ENCODE measurements at places on chromosomes 13 and 19.

DNA sequence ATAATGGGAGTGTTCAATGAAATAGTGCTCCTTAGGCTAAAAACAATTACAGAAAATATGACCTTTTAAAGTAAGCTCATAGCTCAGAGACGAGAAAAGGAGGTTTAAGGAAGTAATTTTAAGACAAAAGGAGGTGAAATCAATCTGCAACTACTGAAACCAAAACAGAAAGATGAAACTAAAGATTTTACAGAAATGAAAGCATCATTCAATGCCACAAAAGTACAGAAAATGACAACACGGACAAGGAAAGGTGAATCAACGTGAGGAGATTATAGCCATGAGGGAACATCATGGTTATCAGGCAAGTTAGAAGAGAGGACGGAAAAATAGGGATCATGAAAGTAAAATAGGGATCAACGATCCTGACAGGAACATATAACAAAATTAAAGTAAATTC lies 745.2 kb downstream of the PCDH17 start:
- no peak for DNase-seq

DNA sequence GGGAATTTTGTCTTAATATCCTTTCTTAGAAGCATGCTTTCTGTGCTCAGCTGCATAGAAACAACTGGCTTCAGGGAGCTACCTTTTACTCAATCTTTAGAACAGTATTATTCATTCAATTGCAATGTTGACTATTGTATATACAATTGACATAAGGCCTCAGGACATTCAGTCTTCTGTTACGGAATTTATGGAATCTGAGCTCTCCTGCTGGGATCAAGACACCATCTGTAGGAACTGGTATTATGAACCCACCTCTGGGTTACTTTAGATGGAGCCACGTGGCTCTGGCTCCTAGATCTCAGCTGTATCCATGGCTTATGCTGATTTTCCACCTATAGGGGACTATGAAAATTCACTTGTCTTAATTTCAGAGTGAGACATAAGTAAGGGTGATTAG lies 716.2 kb upstream of the GPC6 start:
- DNase-seq = no peak

DNA sequence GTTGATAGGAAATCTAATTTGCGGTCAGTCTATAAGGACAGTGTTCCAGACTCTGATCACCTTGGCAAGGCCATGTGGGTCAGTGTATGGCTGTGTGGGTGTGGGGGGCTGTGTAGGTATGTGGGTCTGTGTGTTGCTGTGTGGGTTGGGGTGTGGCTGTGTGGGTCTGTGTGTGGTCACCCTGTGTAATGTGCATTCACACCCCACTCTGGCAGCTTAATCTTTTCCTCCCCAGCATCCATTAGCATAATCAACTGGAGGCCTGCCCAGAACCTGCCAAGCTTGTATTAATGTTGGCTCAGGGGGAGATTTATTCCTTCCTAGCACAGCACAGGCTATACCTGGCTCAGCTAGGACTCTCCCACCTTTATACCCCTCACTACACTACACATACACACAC lies 203.2 kb downstream of the TUBA3C start:
- no peak for DNase-seq

DNA sequence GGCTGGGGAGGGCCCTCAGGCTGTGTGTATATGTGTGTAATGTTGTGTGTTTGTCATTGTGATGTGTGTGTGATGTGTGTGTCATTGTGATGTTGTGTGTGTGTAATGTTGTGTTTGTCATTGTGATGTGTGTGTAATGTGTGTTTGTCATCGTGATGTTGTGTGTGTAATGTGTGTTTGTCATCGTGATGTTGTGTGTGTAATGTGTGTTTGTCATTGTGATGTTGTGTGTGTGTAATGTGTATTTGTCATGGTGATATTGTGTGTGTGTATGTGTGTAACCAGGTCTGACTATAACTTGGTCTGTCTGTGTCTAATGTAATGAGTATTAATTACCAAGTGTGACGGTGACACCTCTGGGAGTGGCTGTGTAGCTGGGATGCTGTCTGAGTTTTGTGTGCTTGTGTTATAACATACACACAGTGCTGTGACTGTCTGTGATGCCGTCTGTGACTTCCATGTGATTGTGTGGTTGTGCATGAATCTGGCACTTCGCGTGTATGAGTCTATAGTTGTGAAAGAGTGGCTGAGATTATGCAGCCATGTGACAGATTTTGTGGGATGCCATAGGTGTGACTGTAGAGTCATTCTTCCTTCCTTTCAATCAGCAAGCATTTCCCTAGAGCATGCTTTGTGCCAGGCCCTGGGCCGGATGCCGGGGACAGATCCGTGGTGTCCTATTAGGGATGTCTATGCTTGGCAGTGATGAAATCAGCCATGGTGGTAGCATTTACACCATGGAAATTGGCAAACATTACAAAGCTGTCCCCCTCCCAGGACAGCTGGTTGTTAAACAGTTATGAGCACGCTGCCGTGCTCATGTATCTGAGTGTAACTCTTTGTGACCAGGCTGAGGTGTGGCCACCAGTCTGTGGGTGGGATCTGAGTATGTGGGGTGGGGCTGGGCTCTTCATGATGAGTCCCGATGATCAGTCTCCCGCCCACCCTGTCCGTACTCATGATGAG lies 6.4 kb downstream of the TNFSF14 start:
- no peak for DNase-seq

DNA sequence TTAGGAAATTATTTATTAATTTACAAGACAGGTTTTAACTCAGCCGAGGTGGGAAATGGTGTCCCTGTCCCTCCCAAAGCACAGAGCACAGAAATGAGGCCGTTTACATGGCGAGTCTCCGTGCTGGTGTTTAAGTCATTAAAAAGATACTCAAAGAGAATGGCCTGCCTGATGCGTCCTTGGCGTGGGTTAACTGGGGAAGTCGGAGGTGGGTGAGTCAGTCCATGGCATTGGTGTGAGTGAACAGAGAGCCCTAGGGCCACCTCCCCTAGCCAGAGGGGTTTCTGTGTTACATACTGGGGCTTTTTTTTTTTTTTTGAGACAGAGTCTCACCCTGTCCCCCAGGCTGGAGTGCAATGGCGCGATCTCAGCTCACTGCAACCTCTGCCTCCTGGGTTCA lies 3.9 kb downstream of the FEM1A start:
- DNase-seq = no peak

- DNase-seq = no peak
These were observed 31.9 kb upstream of the USPL1 start for GRCh38 chr13:30585748-30586262.

GRCh38 chr13:96071504-96071903 lies 18.3 kb upstream of the UGGT2 start:
- no peak for DNase-seq

DNA sequence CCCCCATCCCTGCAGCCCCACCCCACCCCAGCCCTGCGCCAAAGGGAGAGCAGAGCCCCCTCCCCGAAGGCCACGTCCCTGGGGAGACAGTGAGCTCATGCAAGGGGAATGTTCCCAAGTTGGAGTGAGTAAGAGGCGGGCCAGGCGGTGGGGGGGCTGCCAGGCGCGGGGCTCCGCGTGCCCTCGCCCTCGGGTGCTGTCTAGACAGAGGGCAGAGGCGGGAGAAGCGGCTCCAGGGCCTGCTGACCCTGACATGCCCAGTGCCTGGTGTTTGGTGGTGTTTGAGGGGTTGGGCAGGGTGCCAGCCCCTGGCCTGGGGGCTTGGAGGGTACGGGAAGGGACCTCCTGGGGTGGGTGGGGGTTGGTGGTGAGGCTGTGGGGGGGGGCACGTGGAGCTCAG lies 1.0 kb downstream of the FSTL3 start:
- no peak for DNase-seq

GRCh38 chr13:35987572-35988513 lies 143.3 kb downstream of the DCLK1 start:
- DNase-seq = no peak

GRCh38 chr13:113179374-113180230 lies 21.2 kb downstream of the PROZ start:
- DNase-seq = no peak

DNA sequence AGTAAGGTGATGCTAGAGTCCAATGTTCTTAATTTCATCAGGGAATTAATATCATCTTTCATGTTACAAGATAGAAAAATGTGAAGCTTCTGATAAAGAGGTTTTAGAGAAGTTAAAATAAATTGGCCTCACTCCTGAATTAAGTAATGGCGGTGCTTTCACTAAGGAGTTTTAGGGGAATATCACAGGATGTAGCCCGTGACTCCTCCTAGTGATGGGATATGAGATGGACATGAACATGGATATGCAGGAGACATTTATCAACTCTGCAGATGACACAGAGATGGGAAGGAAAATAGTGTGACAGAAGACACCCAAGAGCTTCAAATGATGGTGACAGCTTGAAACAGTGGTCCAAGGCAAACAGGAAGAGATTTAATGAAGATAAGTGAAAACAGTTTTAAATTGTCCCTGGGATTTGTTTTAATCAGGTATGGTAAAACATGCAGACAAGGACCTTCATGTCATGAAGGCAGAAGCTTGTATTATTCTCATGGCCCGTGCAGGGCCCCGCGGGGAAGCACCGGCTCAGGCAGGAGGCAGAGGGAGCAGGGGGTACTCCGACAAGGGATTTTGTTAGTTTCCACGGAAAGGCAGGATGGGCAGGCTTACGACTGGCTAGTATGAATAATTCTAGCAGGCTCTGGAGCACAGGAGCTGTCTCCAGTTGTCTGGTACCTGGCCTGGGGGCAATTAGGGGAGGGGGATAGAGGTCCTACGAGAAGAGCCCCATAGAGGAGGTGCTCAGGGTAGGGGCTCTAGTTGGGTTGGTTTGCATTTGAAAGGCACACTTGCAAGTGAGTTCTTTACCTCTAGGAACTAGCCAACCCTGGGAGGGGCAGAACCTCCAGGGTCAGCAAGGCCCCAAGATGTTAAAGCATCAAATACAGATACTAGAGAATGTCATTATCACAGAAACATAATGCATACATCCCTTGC lies 38.7 kb upstream of the FARP1 start:
- DNase-seq = no peak

- no peak for DNase-seq
These were observed 2.6 kb downstream of the ISYNA1 start for GRCh38 chr19:18435178-18435841.

All from NCI-H524 treated with DMSO at 0.1 percent for 48 hours (cell line).